ENCODE measurements at places on chromosomes 5 and 9.

DNA sequence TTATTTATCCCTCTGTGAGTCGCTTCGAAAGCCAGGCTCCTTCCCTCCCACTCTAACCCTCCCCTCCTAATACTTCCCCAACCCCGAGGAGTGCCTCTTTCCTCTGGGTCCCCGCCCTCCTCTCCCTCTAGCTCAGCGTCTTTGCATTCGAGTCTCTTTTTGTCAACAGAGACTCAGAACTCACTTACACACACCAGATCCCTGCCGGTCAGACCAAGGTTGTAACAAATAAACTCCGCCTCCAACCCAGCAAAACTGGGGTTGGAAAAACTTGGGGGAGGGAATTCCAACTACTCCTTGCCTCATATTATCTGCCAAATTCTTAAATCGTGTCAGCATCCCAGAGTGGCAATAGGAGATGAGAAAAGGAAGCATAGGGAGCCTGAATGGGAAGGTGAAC, at the start of gene HTR1A:
Gene HTR1A, minus strand, starts transcription at position 167 of the 400 bp plus-strand sequence. CDS start 726 bp downstream, outside the sequence.
- H3K36me3 ChIP-seq, result no peaks in the 10 kb centered on the region
- no peaks in the 10 kb centered on the region for H3K27me3 ChIP-seq
- H3K27ac ChIP-seq, result no peak within 1 kb of the TSS
- H3K4me1 ChIP-seq, result no peaks in the 10 kb centered on the region
- DNase-seq, result no peak

DNA sequence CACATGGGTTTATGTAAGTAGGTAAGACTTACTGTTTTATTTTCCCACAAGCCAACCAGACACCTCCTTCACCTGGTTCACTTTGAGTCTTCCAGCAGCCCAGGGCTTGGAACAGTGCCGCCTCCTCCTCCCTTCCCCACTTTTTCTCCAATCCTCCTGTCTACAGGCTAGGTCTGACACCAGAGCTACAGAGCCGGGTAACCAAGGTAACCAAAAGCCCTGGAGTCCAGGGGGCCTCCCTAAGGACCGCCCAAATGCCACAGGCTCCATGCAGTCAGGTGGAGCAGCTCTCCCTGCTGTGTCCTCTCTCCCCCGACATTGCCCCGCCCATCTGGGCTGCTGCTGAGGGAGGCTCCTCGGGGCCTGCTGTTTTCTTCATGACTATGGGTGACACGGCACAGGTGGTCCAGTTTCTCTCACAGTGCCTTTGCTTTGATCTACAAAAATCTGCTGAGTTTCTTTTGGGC, 138.0 kb upstream of the EFNA5 start:
- H3K36me3 ChIP-seq, result no peaks in the 10 kb centered on the region
- peaks cover 10% of the 10 kb centered on the region for H3K4me1 ChIP-seq
- H3K27ac ChIP-seq, result no peak overlapping the region

DNA sequence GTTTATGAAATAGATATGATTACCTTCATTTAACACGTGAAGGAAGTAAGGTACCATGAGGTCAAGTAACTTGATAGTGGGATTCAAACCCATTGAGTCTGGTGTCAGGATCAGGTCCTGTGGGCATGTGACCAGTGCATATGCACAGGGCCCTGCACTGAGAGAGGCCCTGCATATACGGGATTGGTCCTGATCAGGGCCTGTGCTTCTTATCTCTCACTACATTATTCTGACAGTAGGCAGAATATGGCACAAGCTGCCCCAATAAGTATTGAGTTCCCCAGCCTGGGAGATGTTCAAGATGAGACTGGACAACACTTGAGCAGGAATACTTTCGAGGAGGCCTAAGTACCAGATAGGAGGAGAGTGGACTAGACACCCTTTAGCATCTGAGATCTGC, 44.0 kb downstream of the GALNT10 start:
- H3K4me3 ChIP-seq, result no peak overlapping the region
- H3K27me3 ChIP-seq, result no peaks in the 10 kb centered on the region
- no peak for DNase-seq
- no peaks in the 10 kb centered on the region for H3K4me1 ChIP-seq

- no peak overlapping the region for H3K27ac ChIP-seq
- H3K4me1 ChIP-seq, result no peaks in the 10 kb centered on the region
- no peak overlapping the region for H3K4me3 ChIP-seq
- no peaks in the 10 kb centered on the region for H3K27me3 ChIP-seq
- H3K36me3 ChIP-seq, result no peaks in the 10 kb centered on the region
Observed at GRCh38 chr9:88011005-88011766, 36.9 kb upstream of the CDK20 start.

DNA sequence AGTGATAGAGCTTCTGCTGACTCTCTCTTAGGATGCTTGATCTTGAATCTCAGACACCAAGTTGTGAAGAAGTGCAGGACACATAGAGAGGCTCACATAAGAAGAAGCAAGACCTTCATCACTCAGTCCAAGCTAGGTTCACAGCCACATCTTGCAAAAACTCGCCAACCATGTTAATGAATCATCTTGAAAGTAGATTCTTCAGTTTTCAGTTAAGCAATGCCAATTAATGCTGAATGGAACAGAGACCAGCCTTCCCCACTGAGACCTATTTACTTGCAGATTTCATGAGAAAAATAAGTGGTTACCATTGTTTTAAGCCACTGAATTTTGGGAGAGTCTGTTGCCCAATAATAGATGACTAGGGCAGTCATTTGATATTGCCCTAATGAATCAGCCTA, 217.7 kb upstream of the EDIL3 start:
- no peak overlapping the region for H3K4me3 ChIP-seq
- H3K4me1 ChIP-seq, result no peaks in the 10 kb centered on the region
- DNase-seq, result no peak
- no peak overlapping the region for H3K27ac ChIP-seq
- H3K36me3 ChIP-seq, result no peaks in the 10 kb centered on the region

DNA sequence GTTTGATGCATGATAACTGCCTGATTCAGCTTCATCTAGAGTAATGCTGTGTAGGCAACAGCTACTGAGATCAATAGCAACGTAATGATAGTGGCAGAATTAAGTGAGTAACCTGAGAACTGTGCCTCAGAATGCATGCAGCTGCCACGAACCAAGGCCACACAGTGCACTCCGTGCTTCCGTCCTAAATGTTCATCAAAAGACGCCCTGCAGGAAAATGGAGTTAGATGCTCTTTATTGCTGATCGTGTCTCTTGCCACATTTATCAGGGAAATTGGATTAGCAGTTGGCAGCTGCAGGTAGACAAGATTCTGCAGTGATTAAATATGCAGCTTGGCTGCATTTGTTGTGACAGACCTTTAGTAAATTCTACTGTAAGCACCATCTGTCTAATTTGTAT, 107.7 kb upstream of the TLX3 start:
- H3K4me3 ChIP-seq, result no peak overlapping the region
- no peaks in the 10 kb centered on the region for H3K4me1 ChIP-seq
- no peaks in the 10 kb centered on the region for H3K27me3 ChIP-seq
- H3K27ac ChIP-seq, result no peak overlapping the region

- no peaks in the 10 kb centered on the region for H3K36me3 ChIP-seq
- no peak for DNase-seq
- H3K4me3 ChIP-seq, result no peak overlapping the region
- no peaks in the 10 kb centered on the region for H3K27me3 ChIP-seq
- H3K4me1 ChIP-seq, result no peaks in the 10 kb centered on the region
Observed at GRCh38 chr5:111422747-111423720, 89.3 kb downstream of the STARD4 start.

DNA sequence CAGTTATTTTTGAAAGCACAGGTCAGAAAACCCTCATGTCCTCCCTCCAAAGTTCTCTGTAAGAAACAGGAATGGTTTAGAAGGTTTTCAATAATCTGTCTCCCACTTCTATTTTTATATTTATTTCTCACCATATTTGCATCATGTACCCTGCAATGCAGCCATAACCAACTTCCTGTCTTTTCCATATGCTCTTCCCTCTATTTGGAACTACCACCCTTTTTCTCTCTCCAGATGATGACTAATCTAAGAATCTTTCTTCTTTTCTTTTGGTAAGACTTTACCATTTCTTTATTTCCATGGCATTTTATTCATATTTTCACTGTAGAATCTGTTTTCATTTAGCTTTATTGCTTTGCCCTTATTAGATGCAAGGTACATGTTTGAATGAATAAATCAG, 33.9 kb downstream of the MAN2A1 start:
- H3K27me3 ChIP-seq, result no peaks in the 10 kb centered on the region
- H3K36me3 ChIP-seq, result no peaks in the 10 kb centered on the region
- no peak overlapping the region for H3K27ac ChIP-seq
- peaks cover 2% of the 10 kb centered on the region for H3K4me1 ChIP-seq

- no peaks in the 10 kb centered on the region for H3K36me3 ChIP-seq
- H3K4me3 ChIP-seq, result no peak overlapping the region
Observed at GRCh38 chr5:72074251-72074650, 33.0 kb upstream of the MAP1B start.

DNA sequence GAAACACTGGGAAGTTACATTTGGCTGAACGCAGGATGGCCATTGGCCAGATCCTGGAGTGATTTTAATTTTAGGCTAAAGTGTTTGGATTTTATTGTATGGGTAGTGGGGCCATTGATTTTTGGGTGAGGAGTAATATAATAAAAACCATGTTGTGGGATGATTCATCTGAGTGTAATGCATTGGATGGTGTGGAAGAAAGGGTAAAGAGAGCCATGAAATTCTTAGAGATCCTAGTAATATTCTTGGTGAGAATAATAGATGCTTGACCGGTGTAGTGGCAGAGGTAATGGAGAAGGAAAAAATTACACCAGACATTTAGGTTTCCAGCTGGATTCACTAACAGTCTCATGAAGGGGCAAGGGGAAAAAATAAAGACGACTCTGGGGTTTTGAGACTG, 158.1 kb downstream of the NPR3 start:
- no peaks in the 10 kb centered on the region for H3K36me3 ChIP-seq
- H3K4me1 ChIP-seq, result peaks cover 1% of the 10 kb centered on the region
- H3K27ac ChIP-seq, result no peak overlapping the region
- no peaks in the 10 kb centered on the region for H3K27me3 ChIP-seq
- no peak overlapping the region for H3K4me3 ChIP-seq

DNA sequence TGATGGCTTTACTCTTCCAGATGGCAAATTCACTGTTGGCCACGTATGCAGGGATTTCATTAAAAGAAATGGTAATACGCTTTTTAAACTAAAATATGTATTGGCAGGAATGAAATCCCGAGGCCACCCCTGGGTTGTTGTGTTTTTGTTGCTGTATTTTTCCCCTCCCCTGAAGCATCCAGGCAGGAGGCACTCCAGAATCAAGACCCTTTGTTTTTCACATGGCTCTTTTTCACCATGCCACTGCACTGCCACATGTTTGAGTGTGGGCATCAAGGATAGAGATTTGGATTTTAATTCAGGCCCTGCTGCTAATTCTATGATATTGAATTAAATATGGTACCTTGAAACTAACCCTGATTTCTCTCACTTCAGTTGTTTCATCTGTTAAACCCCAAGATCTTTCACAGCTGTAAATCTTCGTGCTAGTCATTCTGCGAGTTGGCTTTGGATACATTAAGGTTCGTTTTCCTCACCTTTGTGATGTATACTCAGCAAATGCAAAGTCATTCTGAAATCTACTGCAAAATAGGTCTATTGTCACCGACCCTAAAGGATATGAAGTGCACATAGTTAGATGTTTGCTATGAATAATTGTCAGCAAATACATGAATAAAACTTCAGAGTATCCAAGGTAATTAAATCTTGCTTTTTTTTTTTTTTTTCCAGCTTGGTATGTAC, 533.4 kb downstream of the PTPRD start:
- H3K4me3 ChIP-seq, result no peak overlapping the region
- H3K27me3 ChIP-seq, result no peaks in the 10 kb centered on the region
- H3K27ac ChIP-seq, result no peak overlapping the region
- H3K4me1 ChIP-seq, result no peaks in the 10 kb centered on the region
- no peaks in the 10 kb centered on the region for H3K36me3 ChIP-seq

- H3K36me3 ChIP-seq, result no peaks in the 10 kb centered on the region
- H3K27me3 ChIP-seq, result peaks cover 19% of the 10 kb centered on the region
- no peak overlapping the region for H3K4me3 ChIP-seq
- DNase-seq, result no peak
Observed at GRCh38 chr5:180083529-180084060, 12.0 kb upstream of the RNF130 start.

GRCh38 chr5:133317558-133317957, 265.7 kb downstream of the HSPA4 start:
- no peak for DNase-seq
- H3K4me1 ChIP-seq, result no peaks in the 10 kb centered on the region
- H3K27me3 ChIP-seq, result peaks cover 9% of the 10 kb centered on the region

All from IMR-90 (cell line).